ENCODE measurements at places on chromosomes 6 and 20. TPM values are rescaled to one million over a fixed set of nuclear protein-coding genes. Genes with fewer than 3 reads are reported as not detected.

DNA sequence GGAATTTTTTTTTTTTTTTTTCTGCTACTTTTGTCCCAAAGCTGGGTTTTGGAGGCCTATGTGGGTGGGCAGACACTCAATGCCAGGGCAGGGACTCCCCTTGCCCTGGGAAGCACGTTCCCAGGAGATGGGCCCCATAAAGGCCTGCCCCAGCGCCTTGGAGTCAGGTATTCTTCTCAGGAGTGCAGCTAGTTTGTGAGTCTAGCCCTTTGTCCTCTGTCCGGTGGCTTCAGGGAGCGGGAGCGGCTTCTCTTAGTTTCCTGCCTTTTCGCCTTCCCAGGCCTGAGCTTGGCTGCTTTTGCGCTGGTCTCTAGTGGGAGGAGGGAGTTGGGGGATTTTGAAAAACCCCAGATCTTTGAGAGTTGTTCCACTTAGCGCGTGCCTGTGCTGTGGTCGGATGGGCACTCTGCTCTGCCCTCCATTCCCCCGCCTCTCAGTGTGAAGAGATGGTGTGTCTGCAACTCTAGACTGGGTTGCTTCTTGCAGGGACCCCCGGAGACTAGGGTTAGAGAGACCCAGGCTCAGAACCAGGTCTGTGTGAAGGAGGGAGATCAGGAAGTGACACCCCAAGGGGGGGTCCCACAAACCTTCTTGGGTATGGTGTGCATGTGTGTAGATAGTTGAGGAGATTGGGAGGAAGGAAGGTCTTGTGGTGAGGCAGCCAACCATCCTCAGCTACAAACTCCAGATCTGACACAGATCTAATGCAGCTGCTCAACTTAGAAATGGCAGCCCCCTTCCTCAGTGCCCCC, 1.3 kb downstream of the PLCG1 start:
- no peak for DNase-seq

DNA sequence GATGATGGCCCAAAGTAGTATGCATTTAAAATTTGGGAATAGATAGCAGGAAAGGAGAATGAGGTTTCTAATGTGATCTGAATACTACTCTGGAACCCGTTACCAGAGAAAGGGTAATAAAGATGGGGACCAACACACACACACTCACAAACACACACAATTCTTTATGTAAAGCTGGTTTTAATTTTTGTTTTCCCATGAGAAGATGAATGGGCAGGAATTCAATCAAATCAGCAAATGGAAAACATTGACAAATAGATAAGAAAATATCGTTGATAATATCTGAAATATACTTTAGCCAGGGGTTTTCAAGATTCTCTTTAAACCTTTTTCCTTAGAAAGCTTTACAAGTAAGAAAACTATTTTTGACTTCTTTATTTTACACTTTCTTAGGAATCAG, 303.0 kb downstream of the PRL start:
- DNase-seq = no peak

- no peak for DNase-seq
Observed at GRCh38 chr6:37110500-37111461, 59.2 kb upstream of the PIM1 start.

- no peak for DNase-seq
Observed at GRCh38 chr6:16436550-16436949, 198.2 kb downstream of the GMPR start.

DNA sequence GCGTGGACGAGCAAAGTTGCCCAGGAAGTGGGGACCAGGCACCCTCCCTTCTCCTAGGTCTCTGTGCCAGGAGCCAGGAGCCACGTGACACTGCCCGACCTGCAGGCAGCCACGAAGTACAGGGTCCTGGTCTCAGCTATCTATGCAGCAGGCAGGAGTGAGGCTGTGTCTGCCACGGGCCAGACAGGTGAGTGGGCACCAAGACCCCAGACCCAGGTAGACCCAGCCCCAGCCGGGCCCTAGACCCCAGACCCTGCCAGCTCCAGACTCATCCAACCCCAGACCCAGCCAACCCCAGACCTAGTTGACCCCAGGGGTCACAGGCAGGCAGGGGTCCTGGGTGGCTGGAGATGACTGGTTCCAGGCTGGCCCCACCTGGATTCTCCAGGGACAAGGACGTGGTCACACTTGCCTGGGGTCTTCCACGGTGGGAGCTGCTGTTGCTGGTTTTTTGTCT, 21.1 kb downstream of the COL20A1 start:
- peak; percentile 50 for DNase-seq

- DNase-seq = no peak
Observed at GRCh38 chr6:8066108-8066507, 1.9 kb upstream of the BLOC1S5 start.

- DNase-seq = no peak
Observed at GRCh38 chr6:33426590-33427511, 7.0 kb downstream of the SYNGAP1 start.

DNA sequence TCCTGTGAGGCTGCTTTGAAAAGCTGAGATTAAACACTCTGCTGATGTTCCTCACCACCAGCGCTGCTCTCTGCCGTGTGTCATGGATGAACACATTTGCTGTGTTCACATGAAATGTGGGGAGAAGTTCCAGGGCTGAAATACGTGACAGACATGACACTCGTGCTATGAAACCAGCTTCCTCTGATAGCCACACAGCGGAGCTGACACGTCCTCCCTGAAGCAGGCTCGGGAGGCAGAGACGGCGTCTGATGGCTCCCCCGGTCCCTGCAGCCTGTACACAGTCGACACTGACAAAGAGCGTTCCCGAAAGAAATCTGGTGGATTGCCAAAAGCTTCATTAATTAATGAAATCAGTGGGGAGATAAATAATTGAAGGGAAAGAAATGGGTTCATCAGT, 17.5 kb downstream of the AGPAT4 start:
- no peak for DNase-seq

DNA sequence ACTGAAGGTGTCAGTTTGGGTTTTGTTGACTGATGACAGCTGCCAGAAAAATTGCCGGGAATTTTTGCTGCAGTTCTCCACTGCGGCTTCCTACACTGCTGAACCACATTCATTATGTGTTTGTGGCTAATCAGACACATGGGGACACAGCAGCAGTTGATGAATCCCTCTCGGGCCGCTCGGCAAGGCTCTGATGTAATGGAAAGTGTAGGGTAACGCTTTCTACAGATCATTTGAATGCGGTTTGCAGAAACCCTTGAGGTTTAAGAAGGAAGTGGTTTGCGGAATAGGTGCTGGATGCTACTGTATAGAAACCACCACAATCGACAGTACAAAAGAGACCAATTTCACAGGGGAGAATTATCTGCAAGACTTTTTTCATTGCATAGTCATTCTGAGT, 138.7 kb upstream of the SASH1 start:
- DNase-seq = no peak

GRCh38 chr6:169324656-169325459, 71.2 kb upstream of the THBS2 start:
- DNase-seq = no peak

- no peak for DNase-seq
Observed at GRCh38 chr6:131948692-131949619, 2.2 kb downstream of the CCN2 start.

DNA sequence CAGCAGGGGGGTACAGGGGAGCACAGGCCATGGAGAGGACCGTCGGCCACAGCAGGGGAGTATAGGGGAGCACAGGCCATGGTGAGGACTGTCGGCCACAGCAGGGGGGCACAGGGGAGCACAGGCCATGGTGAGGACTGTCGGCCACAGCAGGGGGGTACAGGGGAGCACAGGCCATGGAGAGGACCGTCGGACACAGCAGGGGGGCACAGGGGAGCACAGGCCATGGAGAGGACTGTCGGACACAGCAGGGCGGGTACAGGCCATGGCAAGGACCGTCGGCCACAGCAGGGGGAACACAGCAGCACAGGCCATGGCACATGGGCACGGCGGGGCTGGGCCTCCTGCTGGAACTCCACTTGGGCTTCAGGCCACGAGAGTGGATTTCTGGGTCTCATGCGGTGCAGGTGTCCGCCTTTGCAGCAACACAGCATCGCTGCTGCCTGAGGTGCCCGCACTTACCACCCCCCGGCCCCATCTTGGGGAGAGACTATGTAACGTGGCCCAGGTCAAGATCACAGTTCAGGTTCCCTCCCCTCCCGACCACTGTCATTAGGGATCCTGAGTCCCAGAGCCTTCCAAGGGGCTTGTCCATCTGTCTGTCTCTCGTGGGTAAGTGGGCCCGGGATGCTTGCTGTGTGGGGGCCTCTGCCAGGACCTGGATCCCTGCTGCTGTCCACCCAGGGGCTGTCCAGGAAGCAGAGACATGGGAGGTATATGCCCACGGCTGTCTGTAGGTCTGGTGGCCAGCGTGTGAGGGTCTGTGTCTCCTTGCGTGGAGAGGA, 2.5 kb downstream of the NPBWR2 start:
- DNase-seq = peak; percentile 51

DNA sequence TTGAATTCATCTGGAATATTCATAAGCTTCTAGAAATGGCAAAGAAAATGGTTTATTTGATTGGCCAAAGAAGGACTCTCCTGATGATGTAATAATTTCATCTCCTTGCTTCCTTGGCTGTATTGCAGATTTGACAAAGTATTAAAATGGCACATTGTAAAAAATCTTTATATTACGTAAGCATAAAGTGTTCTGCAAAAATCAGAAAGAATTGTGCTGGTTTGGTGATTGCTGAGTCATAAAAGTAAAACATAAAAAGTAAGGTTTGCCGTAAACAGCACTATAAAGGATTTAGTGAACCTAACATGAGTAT, 255.9 kb upstream of the RREB1 start:
- DNase-seq = no peak

DNA sequence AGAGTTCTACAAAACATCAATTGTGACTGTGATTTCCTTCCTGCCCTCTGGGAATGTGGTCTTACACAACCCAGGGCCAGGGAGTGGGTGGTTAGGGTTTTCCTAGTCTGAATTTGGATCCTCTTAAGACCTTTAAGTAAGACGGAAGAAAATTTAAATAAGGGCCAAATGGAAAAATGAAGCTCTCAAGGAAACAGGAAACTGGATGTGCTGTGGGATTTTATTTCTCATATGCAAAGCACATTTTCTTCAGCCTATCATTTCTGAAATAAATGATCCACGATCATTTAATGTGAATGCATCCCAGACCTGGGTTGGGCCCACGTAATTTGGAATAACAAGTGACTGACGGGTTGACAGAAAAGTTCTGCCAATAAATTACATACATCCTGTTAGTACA, 243.6 kb downstream of the CLIC5 start:
- no peak for DNase-seq

DNA sequence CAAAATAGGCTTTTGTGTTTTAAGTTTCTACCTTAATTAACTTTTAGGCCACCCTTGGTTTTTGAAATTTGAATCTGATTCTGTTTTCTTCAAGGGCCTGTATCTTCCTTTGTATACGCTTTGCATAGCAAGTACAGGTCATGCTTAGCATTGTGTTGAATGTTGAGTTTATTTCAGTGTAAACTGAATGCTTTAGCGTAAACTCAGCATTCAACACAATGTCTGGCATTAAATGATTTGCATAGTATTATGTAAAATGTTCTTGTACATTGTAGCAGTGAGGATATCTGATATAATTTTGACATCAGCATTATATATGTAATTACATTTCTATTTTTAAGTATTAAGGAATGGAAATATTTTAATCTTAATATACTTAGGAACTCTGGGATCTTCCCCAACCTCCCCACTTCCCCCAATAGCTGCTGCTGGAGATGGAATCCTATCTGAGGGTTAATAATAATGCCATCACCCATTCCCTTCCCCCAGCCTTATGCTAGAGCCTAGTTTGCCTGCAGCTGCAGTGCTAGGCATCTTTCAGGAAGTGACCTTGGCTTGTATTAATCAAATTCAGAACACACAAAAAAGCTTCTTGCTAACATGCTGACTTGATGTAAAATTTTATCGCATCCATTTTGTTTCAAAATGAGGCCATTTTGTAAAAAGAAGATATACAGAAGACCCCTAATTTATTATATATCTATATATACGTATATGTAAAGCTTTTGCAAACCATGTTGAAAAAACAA, 73.1 kb downstream of the NCOA3 start:
- no peak for DNase-seq

OPN5 gene
- not detected for total RNA-seq

BPIFB1 gene
- not detected for total RNA-seq

OR5V1 gene
- total RNA-seq = not detected

ECT2L gene
- total RNA-seq = 1.1 TPM

FOXC1 gene
- 2.7 TPM for total RNA-seq

Data from Right ventricle myocardium inferior (tissue), 1 donor.